ENCODE measurements at places on chromosomes 11 and 22. TPM values are rescaled to one million over a fixed set of nuclear protein-coding genes. Genes with fewer than 3 reads are reported as not detected.

The DRD4 gene
- polyA plus RNA-seq = 2.0 TPM

The BAD gene
- 38.8 TPM for polyA plus RNA-seq

The OR4A16 gene
- polyA plus RNA-seq = not detected

The NDUFV1 gene
- 149 TPM for polyA plus RNA-seq

The CHADL gene
- 3.8 TPM for polyA plus RNA-seq

The C11orf42 gene
- 0.18 TPM for polyA plus RNA-seq

The GGTLC2 gene
- not detected for polyA plus RNA-seq

The SCGB2A2 gene
- polyA plus RNA-seq = not detected

The MAFF gene
- 7.3 TPM for polyA plus RNA-seq

The ZNRF3 gene
- polyA plus RNA-seq = 7.5 TPM

The MAPK8IP2 gene
- 0.34 TPM for polyA plus RNA-seq

The MMP11 gene
- polyA plus RNA-seq = 16.8 TPM

The ZBTB16 gene
- 3.9 TPM for polyA plus RNA-seq

The MMP12 gene
- polyA plus RNA-seq = not detected
